Neuronal stem cell (in vitro differentiated cells): ENCODE measurements at places on chromosomes 6 and 20.

- no peak for DNase-seq
Measured at GRCh38 chr6:24763578-24763977, 11.2 kb upstream of the GMNN start.

GRCh38 chr20:38125157-38126056 is 39.7 kb downstream of the TGM2 start:
- DNase-seq, result no peak

GRCh38 chr20:2729791-2730190 is 37.2 kb downstream of the EBF4 start:
- no peak for DNase-seq

DNA sequence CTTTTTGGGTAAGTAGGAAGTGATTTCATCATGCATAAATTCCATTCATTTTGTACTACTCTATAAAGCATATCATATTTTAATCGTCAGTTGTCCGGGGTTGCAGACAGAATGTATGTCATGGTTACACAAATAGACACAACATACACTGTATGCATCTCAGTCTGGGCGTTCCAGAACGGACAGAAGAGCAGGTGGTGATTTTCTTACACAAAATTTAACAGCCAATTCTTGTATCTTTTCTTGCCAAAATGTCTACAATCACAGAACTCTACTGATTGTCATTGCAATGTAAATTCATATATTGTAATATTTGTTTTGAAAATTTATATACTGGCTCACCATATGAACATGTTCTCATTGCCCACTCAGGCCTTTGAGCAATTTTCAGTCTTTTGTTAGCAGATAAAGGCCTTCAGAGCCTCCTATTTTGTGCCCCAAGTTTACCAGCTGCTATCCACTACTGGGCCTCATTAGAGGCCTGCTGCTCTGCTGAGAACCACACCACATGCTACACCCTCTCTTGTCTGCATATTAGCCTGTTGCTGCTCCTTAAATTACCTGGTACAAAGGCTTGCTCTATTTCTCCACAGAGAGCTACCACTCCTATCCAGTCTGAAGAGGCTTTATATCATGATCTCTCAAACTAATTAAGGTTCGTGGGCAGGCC is 61.5 kb downstream of the PRDM13 start:
- peak; percentile 12 for DNase-seq

DNA sequence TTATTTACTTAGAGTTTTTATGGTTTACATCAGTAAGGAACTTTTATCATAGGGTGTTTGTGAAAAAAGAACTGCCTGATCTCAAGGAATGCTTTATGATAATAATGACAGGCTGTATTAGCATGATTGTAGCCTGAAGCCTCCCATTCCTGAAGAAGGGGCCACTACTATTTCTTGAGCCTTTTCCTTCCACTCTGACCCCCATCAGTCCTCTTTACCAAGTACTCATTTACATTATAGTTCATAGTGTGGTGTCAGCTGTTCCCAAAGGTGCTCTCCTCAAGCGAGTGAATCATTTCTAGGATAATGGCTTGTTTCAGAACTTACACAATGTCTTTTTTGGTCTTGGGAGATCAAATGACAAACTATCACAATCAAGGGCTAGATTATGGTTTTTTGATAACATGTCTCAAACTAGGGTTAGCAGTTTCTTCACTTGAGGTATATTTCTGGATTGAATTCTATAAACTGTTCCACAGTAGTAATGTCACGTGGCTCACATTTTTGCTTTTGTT is 283.6 kb downstream of the CDKAL1 start:
- no peak for DNase-seq

GRCh38 chr20:59253779-59254319 is 46.6 kb upstream of the EDN3 start:
- no peak for DNase-seq

DNA sequence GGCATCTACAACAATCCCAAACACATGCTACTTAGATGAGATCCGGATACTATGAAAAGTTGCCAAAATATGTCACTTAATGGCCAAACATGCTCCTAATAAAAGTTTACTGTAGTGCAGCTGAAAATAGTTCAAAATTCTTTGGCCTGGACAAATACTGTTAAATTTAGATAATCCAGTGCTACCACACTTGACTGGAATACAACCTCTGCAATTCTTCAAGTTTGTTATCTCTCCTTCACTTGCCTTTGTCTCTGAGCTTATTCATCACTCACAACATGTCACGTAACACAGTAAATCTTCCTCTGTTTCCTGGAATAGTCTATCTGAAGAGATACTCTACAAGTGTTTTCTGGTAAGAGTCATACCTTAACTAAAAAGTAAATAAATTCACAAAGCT is 10.5 kb upstream of the PLN start:
- DNase-seq, result no peak

GRCh38 chr20:46965477-46965876 is 70.8 kb downstream of the EYA2 start:
- DNase-seq, result no peak

- peak; percentile 90 for DNase-seq
Measured at GRCh38 chr20:675453-676314, at the start of gene SCRT2. Gene SCRT2, minus strand, starts transcription at chr20:675802. Its CDS starts 201 bp downstream, at chr20:675601.

- DNase-seq, result no peak
Measured at GRCh38 chr6:90328004-90328403, 31.4 kb upstream of the BACH2 start.

- DNase-seq, result no peak
Measured at GRCh38 chr6:45619994-45620471, 242.3 kb upstream of the SUPT3H start.

- no peak for DNase-seq
Measured at GRCh38 chr6:44289726-44290260, 19.5 kb downstream of the TMEM151B start.

DNA sequence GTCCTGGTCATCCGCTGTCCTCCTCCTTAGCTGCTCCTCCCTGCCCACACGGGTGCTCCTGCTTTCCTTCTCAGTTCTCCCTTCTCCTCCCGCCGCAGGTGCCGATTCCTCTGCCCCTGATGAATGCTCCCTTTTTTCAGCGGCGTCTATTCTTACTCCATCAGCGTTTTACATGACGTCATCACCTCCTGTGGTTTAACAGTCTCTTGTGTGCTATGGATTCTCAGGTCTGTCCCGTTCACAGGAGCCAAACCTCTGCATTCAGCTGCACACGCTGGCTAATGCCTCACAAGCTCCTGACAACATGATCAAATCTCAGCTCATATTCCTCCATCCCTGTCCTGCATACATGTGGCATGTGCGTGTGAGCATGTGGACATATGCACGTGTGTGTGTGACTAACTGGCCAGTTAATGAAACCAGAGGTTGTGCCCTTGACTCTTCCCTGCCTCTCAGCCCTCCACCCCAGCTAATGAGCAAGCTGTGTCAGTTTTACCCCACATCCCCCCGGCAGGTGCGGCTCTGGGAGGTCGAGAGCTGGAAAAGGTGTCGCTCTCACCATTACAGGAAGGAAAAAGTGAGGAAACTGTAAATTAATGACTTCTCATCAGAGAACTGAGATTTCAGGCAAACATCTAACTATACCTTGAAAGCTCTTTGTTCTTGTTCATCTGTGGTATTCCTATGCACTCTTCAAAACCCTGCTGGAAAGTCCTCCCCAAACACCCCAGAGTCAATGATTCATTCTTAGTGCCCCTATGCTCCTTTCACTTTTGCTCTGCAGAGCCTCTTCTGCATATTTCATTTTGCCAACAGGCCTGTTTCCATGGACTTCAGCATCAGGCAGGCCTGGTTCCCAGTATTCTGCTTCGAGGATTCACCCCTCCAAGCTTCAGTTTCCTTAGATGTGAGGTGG is 163.1 kb downstream of the TTLL2 start:
- no peak for DNase-seq

DNA sequence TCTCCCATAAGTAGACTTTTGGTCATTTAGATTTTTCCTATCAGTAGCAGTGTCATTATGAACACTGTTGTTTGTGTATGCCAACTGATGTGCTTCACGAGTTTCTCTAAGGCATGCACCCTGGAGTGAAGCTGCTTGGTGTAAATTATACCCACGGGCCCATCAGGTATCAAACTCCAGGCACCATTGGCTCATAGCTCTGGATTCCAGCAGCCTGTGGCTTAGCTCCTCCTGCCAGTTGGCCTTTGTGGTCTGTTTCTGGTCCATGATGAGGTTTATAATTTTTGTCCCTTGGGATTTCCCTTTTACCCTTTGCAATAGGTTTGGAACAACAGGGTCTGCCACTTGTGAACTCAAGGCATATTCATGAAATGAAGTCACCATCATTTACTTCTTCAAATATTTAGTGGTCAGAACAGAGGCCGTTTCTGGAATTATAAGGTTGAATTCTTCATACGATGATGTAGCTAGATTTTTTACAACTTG is 350.5 kb downstream of the PRL start:
- no peak for DNase-seq

GRCh38 chr6:141153563-141153962 is 979.2 kb upstream of the GJE1 start:
- no peak for DNase-seq

GRCh38 chr6:140393665-140394540 is 1019.5 kb upstream of the CITED2 start:
- no peak for DNase-seq

DNA sequence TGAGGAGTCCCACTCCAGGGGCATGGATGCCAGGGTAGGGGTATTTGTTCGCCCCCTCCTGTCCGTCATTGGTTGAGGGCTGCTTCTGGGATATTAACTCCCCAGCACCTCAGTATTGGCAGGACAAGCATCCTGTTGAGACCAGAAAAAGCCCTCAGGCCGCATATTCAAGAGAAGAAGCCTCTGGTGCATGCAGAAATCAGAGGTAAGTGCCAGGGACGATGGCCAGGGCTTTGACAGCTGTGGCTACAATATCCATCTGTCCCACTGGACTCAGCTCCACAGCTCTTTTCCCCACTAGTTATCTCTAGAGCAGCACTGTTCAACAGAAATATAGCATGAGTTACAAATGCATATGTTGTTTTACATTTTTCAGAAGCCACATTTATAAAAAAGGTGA is 651.3 kb downstream of the KIF16B start:
- no peak for DNase-seq

- no peak for DNase-seq
Measured at GRCh38 chr20:59661621-59662020, 57.3 kb downstream of the PHACTR3 start.

- DNase-seq, result no peak
Measured at GRCh38 chr6:167793421-167793820, 33.3 kb upstream of the AFDN start.

GRCh38 chr6:125562156-125562555 is 187.3 kb upstream of the HEY2 start:
- DNase-seq, result no peak

GRCh38 chr6:29547573-29547972 is 12.0 kb downstream of the UBD start:
- no peak for DNase-seq

DNA sequence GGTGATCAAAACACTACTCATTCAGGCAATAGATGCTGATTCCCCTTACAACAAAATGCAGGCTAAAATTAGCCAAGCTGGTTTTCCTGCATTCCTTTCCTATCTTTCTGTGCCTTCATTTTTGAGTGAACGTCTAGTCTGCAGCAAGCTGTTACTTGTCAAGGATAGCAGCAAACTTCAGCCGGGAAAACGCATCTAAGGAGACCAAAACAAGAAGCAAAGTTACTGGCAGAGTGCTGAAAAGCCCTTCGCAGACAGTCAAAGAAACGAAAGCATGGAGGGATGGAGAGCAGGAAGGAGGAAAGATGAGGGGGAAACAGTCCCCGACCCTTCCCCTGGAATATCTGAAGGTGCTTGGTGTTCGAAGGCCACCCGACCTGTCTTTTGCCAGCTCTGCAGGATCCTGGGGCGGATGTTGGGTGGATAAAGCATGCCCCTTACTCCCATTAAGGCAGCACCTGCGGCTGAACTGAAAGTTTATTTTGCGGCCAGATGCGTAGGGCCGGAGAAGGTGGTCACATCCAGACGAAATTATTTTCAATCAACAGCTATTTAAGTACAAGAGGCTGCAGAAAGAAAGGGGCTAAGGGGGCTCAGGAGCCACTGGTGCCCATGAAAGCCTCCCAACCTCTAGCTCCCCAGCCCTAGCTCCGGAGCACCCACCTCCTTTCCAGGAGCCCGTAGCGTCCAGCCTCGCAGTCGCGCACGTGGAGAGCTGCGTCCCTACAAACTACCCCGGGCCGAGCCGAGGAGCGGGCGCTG is 538 bp downstream of the FERMT1 start:
- no peak for DNase-seq

DNA sequence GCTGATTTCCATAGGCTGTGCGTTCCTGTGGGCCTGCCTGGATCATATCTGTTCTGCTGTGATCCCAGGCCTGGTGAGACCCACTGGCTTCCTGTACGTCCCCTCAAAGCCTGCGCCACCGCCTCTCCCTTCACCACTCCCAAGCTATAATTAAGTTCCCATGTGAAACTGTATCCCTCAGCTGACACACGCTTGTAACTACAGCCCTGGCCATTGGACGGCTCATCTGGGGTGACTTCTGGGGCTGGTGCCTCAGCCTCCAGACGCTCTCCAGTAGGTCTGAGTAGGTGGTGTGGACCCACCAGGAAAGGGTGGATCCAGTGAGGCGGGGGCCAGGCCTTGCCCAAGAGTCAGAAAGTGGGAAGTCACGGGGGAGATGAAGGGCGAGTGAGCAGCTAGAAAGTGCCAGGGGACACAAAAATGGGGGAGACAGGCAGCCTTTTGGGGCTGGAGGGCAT is 21.0 kb downstream of the PPARD start:
- DNase-seq, result no peak

- no peak for DNase-seq
Measured at GRCh38 chr20:3045042-3045815, 623 bp upstream of the MRPS26 start.

DNA sequence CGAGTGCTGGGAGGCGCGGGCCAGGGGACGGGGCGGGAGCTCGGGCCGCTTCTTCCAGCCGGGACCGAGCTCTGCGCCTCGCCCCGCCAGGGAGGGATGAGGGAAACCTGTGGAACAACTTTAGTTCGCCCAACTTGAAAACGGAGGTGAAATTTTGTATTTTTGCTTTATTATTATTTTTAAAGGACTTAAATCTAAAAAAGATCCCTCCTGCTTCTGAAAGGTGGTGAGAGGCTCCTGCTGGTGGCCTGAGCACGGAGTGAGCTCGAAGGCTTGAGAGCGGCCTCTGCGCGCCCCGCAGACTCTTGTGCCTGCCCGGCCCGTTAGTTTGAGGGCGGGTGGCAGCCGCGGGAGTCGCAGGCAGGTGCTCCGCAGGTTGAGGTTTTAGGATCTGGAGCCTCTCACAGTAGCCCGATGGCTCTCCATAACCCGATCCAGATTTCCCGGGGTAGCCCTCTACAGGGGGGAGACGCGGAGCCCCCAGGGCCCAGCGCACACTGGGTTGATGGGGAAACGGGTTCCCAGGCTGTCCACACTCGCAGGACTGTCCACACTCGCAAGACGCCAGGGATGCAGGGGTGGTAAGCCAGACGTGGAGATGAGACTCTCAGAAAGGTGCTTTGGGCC is 46.2 kb upstream of the SUPT3H start:
- peak; percentile 11 for DNase-seq

GRCh38 chr20:50258790-50259483 is 68.3 kb downstream of the CEBPB start:
- DNase-seq, result no peak

DNA sequence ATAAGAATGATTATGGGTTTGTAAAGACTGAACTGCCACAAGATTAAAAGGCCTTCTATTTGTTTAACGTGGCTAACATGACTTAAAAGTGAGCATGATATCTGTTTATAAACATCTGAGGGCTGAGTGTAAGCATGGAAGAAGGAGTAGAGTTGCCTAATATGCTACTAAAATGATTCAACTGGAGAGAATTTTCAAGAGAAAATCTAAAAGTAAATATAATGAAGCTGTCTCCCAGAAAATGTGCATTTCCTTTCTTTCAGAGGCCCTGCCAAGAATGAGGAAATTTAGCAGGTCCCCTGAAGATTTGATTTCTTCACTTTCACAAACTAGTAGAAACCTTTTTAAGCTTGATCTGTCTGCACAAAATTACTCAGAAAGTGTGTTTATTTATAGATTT is 4.2 kb upstream of the EYA4 start:
- DNase-seq, result no peak

- DNase-seq, result no peak
Measured at GRCh38 chr20:24042646-24043045, 54.1 kb upstream of the GGTLC1 start.
